Hematopoietic multipotent progenitor cell treated with erythropoietin and hydrocortisone succinate and interleukin-3 and kit ligand, for 6 days (in vitro differentiated cells): ENCODE measurements at places on chromosomes 5 and 9.

- DNase-seq: peak; percentile 34
Measured at GRCh38 chr5:124738681-124739633, 7.5 kb downstream of the ZNF608 start.

DNA sequence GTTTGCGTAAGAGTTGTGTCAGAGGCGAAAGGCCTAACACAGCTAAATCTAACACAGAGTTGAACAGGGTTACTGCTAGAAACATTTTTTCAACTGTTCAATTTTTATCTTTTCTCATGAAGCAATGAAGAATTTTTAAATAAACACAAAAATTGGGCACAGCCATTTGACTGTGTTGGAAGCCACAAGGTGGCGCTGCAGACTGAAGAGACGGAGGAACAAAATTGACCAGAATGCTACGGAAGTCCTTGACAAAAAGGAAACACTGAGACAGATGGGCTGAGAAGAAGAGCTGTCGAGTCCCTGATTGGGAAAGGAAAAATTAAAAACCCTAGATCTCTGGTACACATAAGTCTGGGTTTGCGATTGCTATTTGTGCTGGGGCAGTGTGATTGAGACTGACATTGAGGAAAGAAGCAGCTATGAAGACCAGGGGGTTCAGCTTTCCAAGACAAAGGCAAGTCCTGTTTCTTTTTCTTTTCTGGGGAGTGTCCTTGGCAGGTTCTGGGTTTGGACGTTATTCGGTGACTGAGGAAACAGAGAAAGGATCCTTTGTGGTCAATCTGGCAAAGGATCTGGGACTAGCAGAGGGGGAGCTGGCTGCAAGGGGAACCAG lies at the start of gene PCDHB9:
TSS of gene PCDHB9 (plus strand) at position 265 of the 616 bp plus-strand sequence. CDS start at position 423, 158 bp downstream.
- peak; percentile 26 for DNase-seq

GRCh38 chr9:69261636-69262035 lies 63.4 kb upstream of the ENTREP1 start:
- no peak for DNase-seq

DNA sequence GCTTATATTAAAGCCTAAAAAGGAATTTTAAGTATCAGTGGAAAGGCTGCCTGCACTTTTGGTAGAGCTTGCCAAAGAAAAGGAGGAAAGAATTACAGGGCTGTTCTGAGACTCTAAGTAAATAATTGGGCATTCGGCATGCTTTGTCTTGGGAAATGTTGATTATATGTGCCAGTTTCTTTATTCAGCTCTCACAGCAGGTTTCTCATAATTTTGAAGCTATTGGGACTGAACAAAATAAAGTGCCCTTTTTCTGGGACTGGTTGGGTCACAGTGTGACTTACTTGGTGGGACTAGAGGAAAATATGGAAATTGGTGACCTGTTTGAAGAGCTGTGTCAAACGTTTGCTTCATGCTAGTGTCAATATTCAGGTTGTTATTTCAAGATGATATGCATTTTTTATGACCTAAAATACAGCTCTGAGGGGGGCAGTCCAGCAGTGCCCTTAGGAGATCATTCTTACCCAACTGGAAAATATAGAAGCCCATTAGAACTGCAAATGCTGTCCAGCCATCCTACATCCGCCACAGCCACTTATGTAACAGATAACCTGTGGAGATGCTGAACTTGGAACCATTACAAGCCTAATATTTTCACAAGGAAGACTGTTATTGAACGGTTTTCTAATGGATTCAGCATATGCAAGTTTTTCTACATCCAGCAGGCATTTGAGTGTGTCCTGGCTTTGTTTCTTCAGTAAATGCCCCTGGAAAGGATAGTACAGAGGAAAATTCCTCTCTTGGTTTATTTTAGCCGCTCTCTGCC lies 122.4 kb downstream of the SNCAIP start:
- no peak for DNase-seq

DNA sequence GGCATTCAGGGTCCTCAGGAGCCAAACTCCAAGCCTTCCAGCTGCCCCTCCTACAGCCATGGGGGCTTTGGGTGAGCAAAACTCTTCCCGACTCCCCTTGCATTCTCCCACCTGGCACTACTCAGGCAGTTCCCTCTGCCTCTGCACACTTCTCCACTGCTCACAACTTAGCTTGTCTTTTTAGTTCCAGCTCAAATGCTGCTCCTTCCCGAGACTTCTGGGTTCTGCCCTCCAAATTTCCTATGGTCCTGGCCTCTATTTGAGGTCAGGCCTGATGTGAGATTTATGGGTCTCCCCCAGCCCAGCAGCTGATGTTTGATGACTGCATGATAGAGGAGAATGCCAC lies 5.7 kb upstream of the SLC25A48 start:
- DNase-seq: no peak

GRCh38 chr5:87825583-87825982 lies 412.9 kb upstream of the CCNH start:
- DNase-seq: no peak

- peak; percentile 90 for DNase-seq
Measured at GRCh38 chr5:140351609-140352334, 5.4 kb upstream of the HBEGF start.

GRCh38 chr5:10538103-10538788 lies 25.6 kb upstream of the ANKRD33B start:
- DNase-seq: no peak

GRCh38 chr9:123550012-123550411 lies 194.0 kb downstream of the CRB2 start:
- DNase-seq: no peak

- peak; percentile 78 for DNase-seq
Measured at GRCh38 chr9:8660383-8660782, 860.8 kb upstream of the DMAC1 start.

DNA sequence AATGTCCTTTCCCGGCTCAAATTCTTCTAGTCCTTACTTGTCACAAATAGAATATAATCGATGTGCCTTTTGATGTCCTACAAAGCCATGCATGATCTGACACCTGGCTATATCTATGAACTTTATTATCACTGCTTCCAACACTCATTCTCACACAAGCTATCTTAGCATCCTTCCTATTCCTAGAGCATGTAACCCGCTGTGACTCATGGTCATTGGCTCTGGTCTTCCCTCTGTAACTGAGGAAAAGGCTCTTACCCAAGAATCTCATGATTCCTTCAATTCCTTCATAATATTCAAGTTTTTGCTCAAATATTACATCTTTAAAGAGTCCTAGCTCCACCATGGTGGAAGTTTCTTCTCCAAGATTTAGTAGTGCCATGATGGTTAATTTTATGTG lies 480.0 kb upstream of the PAPPA start:
- DNase-seq: no peak

DNA sequence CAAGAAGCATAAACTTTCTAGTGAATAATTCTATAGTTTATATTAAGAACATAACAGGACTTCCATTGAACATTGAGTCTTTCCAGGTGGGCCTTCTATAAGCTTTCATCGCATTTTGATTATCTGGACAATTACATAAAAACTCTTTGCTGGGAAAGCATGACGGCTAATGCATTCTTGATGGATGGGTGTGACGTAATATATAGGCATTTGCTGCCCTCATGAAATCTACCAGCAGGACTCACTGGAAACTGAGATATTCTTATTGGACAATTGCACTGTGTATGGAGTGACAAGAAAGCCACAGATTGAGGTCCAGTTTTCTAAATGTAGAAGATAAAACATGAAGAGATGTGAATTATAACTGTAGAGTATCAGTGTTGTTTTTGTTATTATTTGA lies 15.0 kb downstream of the PTPRD start:
- DNase-seq: no peak

DNA sequence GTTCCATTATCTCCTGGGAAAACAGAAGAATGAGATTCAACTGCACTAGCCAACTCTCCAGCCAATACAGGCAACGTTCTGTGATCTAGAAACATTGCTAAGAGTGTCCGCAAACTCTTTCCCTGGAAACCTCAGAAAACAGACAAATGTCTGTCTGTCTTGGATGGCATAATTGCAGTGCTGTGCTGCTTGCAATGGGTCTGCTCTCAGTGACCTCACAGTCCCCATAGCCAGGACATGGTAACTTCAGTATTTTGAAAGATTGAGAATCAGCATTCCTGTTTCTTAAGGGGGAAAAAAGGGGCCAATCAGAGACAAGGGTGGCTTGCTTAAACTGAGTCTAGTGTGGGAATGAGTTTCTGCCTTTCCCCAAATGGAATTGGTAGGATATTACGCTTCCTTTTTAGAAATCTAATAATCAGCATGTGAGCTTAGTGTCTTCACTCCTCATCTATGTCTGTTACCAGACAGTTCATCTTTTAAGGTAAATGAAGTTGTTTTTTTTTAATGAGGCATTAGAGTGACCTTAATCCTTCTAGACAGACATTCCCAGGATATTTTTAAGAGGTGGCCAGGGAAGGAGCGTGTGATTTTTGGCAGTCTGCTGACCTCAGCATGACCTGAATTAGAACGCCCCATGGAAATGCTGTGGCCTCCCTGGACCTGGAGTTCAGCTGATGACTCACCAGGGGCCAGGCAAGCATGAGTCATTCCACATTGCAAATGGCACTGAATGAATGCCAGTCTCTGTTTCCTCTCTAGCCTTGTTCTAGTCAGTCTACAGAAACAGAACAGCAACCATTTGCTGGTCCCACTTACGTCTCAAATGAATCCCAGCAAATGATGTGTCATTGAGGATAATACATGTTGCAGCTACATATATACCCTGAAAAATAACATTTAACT lies 210.2 kb upstream of the ACTBL2 start:
- DNase-seq: peak; percentile 24

DNA sequence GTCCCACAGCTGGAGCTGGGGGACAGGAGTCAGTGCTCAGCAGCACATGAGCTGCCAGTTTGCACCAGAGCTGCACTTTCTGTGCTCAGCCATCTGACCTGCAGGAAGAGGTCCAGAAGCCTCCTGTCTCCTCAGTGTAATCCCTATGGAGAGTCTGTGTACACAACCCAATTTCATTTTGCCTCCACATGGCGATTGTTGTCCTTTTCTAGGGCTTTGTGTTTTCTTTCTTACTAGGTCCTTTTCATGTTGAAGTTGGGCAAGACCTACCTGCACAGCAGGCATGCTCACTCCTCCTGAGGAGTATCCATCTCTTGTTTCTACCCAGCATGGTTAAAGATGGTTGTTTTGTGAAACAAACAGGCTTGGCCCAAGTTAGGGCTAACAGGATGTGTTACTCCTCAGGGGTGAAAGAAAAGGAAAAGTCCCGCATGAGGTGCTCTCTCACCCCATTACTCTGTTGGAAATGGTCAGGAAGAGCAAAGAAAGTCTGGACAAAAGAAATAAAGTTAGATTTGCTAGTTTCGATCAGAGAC lies 273.0 kb downstream of the TMEM167A start:
- DNase-seq: no peak

- DNase-seq: no peak
Measured at GRCh38 chr5:121174351-121174750, 677.3 kb upstream of the FTMT start.

GRCh38 chr9:93238953-93239925 lies 55.3 kb downstream of the WNK2 start:
- DNase-seq: no peak

- no peak for DNase-seq
Measured at GRCh38 chr5:101677961-101678360, 618.1 kb downstream of the SLCO4C1 start.

DNA sequence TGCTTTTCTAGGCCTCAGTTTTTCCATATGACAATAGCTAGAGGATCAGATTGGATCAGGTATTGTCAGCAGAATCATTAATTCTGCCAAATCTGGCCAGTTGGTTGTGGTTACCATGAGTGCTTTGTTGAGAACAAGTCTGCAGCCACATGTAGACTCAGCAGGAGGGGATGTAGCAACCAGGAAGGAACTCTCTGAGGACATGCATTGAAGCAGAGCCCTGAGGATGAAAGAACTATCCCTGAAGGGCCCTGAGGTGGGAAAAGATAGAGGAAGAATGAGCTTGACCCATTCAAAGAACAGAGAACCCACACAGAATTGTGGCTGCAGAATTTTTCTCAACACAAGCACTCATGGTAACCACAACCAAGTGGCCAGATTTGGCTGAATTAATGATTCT lies 60.1 kb upstream of the AFAP1L1 start:
- DNase-seq: no peak

DNA sequence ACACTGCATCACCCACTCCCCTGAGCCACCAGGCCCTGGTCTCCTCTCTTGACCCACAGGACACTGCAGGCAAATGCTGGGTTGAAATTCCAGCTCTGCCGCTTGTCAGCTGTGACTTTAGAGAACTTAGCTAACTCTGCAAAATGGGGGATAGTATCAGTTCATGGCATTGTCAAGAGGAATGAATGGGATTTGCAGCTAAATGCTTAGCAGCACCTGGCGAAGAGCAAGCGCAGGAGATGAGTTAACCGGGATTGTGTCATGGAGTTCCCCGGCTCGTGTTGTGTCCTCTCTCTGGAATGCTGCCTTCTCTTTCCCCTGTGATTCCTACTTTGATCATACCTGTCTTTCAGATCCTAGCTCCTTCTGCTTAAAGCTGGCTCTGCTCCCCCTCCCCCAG lies 67.1 kb downstream of the DAB2IP start:
- no peak for DNase-seq

DNA sequence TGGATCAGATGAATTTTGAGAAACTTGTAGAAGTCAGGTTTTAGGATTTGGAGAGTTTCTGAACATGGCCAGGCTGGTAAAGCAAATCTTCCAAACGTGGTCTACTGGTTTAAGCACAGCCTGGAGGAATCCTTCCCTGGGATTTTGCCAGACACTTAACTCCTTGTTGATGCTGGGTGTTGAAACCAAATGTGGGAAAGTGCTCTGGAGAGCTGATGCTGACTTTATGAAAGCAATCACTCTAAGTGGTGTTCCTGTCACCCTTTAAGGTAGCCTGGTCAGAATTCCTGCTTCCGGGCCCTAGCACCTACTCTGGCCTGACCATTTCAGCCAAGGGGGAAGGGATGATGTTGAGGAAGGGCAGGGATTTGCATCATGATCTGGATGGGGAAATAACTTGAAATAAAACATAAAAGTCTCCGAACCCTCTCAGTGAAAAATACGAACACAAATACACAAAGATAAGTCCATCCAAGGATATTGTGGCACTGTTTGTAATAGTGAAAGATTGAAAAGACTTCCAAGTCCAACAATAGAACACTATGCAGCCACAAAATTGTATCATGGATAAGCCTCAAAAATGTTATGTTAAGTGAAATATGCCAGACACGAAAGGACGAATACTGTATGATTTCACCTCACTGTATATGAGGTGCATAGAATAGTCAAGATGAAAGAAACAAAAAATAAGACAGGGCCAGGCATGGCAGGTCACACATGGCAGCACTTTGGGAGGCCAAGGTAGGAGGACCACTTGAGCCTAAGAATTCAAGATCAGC lies 57.7 kb downstream of the PDE6A start:
- DNase-seq: no peak

- DNase-seq: no peak
Measured at GRCh38 chr5:178349625-178350353, 117.2 kb upstream of the PHYKPL start.

- no peak for DNase-seq
Measured at GRCh38 chr5:35754481-35754880, 102.2 kb upstream of the IL7R start.
